ENCODE measurements at places on chromosomes 13 and 19. TPM values are rescaled to one million over a fixed set of nuclear protein-coding genes. Genes with fewer than 3 reads are reported as not detected.

GRCh38 chr19:40407714-40408597 is 5.2 kb downstream of the PRX start:
- no peak for DNase-seq

- DNase-seq = peak; percentile 82
Measured at GRCh38 chr13:44300895-44301638, 72.6 kb upstream of the SERP2 start.

- DNase-seq = no peak
Measured at GRCh38 chr19:31882709-31883108, 462.7 kb upstream of the ZNF507 start.

GRCh38 chr13:114103801-114104654 is 28.4 kb downstream of the RASA3 start:
- no peak for DNase-seq

DNA sequence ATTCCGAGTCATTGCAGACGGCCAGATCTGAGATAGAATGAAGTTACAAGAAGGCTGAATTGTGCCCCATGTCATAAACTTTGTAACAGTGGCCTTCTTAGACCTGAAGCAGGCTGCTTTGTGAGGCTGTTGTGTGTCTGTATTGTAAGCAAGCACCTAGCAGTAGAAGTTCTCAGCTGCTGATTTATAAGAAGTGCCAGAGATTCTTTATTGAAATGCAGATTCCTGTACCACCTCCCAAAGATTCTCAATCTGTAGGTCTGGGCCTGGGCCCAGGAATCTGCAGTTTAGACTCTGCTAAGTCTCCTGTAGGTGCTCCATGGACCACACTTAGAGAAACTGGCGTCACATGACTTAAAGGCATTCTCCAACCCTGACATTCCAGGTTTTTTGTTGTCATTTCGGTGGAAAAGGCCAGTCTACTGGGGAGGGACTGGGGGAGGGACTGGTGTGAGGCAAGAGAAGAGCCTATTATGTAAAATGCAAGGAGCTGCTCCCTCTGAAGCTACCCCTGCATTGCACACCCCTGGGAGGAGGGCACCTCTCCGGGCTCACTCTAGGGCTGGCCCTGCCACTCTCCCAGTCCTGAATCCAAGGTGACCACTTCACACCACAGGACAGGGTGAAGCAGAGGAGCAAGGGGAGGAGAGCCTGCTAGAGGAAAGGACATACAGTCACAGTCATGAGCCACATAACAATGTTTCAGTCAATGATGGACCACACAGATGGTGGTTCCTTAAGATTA is 769 bp upstream of the TMEM272 start:
- DNase-seq = no peak

DNA sequence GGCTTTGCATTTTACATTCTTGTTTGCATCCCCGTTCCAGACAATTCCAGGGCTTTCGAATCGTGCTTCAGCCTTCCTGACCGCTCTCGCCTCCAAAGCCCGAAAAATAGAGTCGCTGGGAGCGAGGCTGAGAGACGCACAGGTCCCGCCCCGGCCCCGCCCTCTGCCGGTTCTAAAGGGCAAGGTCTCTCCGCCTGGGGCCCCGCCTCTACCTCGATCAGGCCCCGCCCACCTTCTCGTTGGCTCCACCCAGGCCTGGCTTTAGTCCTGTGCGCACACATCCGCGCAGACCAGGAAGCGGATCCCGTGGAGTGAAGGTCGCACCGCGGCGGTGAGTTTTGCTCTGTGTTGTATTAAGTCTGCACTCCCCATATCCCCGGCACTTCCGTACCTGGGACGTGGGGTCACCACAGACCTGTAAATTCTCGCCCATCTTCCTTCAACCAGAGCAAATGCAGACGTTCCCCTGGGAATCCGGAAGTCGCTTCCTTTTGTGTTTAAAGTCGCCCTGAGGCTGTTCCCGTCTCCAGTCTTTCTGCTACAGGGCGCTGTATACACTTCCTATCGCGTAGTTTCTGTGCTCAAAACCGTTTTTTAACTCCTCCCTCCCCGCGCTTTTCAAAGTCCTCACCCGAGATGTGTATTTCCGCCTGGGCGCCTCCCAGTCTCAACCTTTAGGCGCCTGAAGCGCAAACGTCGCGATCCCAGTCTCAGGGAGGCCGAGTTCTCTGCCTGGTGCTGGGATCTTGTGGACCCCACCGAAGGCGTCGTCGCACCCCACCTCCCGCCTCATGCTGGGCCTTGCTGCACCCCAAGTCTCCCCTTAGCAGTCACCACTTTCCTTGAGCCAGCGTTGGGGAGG is at the start of gene ZNF701:
TSS of gene ZNF701 (plus strand) at position 288 of the 862 bp plus-strand sequence. CDS start 3,861 bp downstream, outside the sequence.
- DNase-seq = peak; percentile 72

DNA sequence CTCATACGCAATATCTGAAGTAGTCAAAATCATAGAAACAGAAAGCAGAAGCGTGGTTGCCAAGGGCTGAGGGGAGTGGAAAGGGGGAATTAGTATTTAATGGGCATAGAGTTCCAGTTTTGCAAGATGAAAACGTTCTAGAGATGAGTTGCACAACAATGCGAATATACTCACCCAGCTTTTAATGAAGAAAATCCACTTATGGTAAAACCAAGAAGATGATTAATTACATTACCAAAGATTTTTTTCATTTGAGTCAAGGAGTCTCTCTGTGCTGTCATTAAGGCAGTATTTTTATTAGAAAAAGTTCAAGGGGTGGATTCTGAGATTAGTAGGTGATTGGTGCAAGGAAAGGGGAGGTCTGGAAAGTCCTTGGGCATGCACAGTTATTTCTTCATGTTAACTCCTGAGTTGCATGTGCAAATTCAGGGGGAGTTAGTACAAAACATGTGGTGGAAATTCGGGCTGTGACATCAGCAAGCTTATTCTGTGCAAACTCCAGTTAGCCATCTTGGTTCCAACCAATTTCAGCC is 6.9 kb upstream of the CBY2 start:
- no peak for DNase-seq

GRCh38 chr19:10699650-10700335 is 1.4 kb upstream of the QTRT1 start:
- peak; percentile 49 for DNase-seq

The FCER2 gene
- not detected for total RNA-seq

The ZNF99 gene
- not detected for total RNA-seq

The KLK14 gene
- not detected for total RNA-seq
